ENCODE measurements at places on chromosomes 12 and 14.

DNA sequence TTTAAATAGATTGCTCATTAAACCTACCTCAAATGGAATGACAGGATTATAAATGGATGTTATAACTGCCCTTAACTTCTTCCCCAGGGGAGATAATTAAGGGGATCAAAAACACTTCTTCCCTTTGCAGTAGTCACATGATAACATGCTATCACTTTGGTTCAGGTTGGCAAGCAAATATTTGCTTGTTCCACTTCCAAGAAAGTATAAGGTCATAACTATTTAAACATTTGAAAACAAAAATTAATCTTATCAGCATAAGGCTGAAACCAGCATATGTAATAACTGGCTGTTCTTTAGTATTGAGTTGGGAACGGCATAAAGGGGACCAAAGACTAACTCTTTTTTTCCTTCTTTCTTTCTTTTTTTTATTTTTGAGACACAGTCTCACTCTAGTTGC is 2.4 kb upstream of the LYZ start:
- no peak for DNase-seq

- no peak for DNase-seq
Observed at GRCh38 chr12:50086148-50086547, 1.0 kb downstream of the SMARCD1 start.

DNA sequence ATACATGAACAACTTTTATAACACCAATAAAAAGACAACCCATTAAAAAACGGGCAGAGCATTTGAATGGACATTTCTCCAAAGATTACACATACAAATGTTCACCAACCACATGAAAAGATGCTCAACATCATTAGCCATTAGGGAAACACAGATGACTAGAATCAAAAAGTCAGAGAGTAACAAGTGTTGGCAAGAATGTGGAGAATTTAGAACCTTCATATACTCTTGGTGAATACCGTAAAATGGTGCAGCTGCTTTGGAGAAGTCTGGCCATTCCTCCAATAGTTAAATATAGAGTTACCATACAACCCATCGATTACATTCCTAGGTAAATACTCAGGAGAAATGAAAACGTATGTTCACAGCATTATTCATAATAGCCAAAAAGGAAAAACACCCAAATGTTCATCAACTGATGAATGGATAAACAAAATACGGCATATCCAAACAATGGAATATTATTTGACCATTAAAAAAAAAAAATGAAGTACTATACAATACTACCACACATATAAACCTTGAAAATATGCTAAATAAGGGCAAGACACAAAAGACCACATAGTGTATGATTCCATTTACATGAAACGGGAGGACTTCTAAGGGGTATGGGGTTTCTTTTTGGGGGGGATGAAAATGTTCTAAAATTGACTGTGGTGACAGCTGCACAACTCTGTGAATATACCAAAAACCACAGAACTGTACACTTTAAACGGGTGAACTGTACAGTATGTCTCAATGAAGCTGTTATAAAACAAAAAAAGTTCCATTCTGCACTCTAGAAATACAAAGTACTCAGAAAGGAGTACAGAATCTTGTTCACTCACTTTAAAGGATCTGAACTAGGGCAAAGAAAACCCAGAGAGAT is 3.2 kb downstream of the CORO1C start:
- no peak for DNase-seq

- no peak for DNase-seq
Observed at GRCh38 chr12:65756956-65757511, 67.2 kb upstream of the HMGA2 start.

DNA sequence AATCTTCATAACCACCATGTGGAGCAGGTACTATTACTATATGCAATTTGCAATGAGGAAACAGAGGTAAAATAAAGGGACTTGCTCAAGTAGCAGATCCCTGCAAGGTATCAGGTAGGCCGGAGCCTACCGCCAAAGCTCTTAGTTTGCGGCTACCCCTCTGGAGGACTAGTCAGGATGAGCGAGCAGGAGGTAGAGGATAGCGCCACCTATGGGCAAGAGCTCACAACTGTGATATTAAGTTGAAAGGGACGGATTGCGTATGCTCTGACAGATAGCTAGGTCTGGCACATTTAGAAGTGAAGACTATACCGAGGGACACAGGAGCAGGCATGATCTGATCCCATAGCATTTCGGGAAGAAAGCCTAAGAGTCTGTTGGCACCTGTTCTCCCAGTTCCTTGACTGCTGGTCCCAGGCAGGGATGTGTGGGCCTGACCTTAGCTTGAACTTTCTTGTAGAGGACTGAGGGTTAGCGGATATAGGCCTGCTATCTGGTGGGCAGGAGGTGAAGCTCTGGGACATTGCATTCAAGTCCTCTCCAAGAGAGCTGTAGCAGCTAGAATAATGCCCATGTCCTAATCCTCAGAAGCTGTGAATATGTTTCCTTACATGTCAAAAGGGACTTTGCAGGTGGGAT is 48.0 kb downstream of the SLC17A8 start:
- DNase-seq = no peak

DNA sequence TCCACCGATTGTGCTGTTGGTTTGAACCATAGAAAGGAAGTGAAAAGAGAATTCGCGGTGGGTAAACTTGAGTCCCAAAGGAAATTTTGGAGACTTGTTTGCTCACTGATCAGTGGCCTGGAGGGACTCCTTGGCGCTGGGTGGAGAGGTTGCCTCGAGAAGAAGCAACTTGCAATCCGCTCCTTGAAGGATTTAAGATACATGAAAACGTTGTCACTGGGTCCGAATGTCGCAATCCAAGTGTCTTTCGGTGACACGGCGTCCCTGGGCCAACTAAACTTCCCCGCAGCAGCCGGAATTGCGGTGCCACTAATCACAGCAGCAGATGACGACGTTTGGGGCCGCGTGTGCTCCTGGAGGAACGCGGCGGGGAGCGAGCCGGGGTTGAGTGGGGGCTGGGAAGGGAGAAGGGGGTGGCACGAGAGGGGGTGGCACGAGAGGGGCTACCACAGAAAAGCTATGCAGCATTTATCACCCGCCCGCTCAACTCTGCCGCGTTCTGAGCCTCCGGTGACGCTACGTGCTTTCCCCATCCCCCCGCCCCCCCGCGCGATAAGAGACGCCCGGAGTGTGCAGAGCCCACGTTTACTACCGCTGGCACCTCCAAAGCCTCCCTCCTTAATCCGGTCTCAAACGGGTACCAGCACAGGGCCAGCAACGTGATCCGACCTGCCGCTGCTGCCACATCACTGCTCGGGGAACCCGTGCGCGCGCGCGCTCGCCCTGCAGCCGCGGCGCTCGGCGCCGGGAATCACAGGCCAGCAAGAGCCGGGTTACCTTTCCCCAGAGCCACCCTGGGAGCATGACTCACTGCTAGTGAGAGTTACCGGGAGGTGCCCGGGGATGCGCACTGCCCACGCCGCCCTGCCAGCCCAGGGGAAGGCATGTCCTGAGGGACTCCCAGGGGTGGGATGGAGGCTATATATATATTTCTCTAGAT is 833 bp upstream of the BHLHE41 start:
- no peak for DNase-seq

- no peak for DNase-seq
Observed at GRCh38 chr12:59695379-59695778, 99.5 kb downstream of the SLC16A7 start.

GRCh38 chr14:72892879-72893635 is 844 bp downstream of the DPF3 start:
- DNase-seq = peak; percentile 19

DNA sequence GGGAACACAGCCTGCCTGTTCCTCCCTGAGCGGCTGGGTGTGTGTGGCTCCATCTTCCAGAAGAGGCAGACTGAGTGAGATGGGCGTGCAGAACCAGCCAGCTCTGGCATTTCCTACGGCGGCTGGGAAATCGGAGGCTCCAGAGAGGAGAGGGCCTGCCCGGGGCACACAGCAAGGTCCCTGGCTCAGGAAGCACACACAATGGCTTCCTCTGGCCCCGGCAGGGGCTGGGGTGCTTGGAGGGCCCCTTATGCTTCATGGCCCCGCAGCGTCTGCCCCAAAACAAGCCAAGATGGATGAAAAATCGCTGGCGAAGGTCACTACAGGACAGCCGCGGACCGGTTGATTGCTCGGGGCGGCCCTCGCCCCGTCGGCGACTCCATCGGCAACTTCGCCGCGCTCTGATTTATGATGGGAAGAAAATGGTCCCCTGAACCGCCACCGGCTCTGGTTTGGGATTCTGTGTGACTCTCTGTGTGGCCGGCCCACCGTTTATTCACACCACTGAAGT is 191.5 kb upstream of the C14orf180 start:
- DNase-seq = no peak

DNA sequence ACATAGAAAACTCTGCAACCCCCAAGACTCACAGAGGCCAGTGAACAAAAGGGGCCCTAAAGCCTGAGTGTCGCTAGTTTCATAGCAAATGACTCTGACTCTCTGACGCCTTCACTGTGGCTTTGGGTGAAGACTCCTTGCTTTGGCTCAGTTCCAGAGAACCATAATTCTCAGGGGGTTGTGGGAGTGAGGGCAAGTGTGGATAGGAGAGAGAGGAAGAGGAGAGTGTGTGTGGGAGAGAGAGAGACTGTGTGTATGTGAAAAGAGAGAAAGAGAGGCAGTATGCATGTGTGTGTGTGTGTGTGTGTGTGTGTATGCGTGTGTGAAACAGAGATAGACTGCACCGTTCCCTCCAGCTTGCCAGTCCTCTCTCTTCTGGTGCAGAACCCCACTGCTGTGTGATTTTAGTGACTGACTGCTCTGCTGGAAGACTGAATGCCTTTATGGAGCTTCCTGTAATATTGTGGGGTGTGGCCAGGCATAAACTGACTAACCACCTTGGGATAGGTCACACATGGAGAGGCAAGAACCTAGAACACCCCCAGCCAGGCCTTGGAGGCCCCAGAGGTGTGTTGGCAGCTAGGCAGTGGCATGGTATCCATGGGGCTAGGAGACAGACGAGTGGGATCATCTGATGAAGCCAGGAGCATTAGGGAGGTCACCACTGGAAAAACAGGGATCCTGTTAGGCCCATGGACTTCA is 45.9 kb upstream of the STXBP6 start:
- no peak for DNase-seq

DNA sequence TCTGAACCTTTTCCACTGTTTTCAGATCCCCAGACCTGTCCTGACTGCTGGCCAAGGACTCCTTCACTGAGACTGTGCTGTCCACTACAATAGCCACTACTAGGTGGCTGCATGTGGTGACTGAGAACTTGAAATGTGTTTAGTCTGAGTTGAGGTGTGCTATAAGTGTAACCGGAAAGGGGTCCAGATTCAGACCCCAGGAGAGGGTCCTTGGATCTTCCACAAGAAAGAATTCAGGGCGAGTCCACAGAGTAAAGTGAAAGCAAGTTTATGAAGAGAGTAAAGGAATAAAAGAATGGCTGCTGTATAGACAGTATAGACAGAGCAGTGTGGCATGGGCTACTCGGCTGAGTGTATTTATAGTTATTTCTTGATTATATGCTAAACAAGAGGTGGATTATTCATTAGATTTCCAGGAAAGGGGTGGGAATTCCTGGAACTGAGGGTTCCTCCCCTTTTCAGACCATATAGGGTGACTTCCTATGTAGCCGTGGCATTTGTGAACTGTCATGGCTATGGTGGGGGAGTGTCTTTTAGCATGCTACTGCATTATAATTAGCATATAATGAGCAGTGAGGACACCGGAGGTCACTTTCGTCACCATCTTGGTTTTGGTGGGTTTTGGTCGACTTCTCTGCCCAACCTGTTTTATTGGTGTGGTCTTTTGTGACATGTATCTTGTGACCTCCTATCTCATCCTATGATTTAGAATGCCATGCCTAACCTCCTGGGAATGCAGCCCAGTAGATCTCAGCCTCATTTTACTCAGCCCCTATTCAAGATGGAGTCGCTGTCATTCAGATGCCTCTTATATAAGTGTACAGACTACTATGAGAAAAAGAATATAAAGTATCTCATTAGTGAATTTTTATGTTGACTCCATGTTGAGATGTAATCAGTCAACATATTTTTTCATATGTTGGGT is 70.0 kb upstream of the SRSF5 start:
- DNase-seq = no peak

DNA sequence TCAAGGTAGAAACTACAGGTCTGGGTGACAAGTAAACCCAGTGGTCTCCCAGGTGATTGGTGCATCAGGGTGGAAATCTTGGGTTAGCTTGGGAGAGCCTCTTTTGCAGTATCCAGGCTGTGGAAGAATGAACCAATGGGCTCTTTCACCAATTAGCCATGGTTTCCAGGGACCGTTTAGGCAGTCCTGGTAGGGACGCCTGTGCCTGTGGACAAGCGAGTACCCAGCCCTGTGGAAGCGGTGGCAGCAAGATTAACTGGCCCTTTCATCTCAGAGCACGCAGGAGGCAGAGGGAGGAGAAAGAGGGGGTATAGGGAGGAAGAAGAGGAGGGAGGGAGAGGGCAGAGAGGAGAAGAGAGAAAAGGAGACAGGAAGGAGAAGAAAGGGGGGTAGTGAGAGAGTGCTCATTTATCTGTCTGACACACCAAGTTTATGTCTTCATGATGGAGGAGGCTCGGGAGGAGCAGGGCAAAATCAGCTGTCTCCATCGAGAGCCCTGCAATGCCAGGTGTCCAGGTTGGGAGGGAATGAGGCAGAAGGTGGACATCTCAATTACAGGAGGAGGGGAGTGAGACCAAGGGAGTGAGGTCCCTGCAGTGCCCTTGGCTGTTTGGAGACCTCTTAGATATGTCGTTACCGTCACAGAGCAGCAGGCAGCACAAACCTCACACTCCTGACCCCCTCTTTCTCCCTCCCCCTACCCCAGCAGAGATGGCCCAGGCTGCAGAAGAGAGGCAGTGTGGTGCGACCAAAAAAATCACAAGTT is 4.6 kb upstream of the ZDHHC22 start:
- no peak for DNase-seq

- DNase-seq = peak; percentile 54
Observed at GRCh38 chr14:100850841-100851585, 25.1 kb downstream of the MEG3 start.
